Activated T-cell treated with anti-CD3 and anti-CD28 coated beads for 1 hour (primary cell): ENCODE measurements at places on chromosomes 4 and X.

GRCh38 chr4:123536225-123536624 is 139.6 kb downstream of the SPRY1 start:
- no peak for DNase-seq

DNA sequence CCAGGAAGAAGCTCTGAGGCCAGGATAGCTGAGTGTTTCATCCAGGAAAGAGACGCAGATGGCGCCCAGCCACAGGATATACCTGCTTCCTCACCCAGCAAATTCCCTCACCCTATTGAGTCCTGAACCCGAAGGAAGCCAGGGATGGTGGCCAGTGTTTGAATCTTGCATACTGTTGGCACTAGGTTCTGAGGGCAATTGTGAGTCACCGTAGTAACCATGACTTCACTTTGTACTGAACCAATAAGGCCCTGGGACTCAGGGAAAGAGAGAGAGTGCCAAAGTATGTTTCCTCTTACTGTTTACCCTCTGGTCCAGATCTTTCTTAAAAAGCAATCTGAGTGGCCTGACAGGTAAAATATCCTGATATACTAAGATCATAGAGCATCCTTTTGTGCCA is 25.6 kb upstream of the SMIM10L2A start:
- no peak for DNase-seq

DNA sequence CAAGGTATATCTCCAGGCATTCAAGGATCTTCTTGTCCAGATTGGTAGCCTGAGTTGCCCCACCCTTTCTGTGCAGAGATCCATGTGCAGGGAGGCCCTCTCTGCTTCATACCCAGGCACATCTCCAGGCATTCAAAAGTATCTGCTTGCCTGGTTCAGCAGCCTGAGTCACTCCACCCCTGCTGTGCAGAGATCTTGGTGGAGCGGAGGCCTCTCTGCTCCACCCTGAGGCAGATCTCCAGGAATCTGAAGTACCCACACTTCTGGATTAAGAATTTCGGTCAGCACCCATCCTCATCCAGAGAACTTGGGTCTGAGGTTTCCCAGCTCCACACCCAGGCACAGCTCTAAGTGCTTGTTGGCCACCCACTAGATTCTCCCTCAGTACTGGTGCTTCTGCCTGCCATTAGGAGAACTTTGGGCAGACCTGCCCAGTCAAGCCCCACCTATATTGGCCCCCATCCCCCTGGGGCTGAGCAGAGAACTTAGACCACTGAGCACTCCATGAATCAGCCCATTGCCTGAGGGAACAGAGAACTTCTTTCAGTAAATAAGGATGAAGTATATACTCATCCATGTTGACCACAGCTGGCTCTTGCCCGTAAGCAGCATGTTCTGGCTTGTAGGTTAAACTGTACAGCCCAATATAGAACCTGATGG is 199.5 kb upstream of the ZCCHC13 start:
- DNase-seq = no peak

DNA sequence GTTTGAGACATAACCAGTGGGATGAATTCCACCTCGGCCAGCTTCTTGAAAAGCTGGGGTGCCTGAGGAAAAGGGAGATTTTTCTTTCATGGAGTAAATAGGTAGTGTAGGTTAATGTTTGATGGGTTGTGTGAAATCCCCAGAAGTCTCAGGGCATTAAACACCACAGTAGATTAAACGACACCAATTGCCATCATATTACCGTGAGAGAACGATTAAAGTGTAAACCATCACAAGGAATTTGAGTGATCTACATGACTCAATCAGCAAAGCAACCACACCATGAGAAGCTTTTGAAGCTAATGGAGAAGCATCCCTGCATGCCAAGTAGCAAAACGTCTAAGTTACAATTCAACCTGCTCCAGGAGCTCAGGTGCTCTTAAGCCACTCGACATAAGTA is 322.5 kb upstream of the GATB start:
- no peak for DNase-seq

DNA sequence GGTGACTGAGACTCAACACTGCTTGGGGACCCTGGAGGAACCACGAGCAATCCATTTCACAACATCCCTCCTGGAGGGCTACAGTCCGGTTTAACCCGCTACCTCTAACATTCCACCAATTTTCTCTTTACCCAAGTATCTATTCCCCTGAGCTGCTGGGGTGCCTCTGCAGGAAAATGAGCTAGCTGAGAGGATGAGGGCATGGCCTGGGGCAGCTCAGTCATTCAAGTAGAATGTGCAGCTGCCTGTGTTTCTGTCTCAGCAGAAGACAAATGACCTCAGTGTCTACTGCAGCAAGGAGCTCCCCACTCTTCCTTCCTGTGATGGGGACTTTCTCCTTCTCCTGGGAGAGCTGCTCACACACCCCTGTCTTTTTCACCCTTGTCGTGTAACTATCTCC is 120.8 kb downstream of the ZNF518B start:
- DNase-seq = no peak

- no peak for DNase-seq
These were observed 106.4 kb downstream of the DHX15 start for GRCh38 chr4:24477919-24478318.
